ENCODE measurements at places on chromosomes 6 and 20.

- DNase-seq, result no peak
Measured at GRCh38 chr6:129701721-129702455, 8.1 kb downstream of the ARHGAP18 start.

DNA sequence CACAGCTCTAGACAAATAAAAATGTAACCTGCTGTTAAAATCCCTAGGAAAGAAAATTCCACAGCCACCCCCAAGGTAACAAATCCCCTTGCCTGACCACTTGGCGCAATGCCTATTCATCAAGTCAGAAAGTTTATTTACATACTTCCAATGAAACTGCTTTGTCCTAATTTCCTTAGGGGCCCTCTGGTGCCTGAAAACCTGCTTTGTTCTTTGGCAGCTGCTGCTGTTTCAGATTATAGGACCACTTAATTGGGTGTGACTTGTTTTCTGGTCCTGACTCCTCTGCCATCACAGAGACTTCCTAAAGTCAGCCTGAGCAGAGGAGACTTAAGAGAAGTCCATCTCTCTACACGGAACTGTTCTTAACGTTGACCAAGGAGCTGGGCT is 323.6 kb downstream of the UBE3D start:
- no peak for DNase-seq

- DNase-seq, result no peak
Measured at GRCh38 chr6:76886900-76887299, 576.4 kb downstream of the HTR1B start.

DNA sequence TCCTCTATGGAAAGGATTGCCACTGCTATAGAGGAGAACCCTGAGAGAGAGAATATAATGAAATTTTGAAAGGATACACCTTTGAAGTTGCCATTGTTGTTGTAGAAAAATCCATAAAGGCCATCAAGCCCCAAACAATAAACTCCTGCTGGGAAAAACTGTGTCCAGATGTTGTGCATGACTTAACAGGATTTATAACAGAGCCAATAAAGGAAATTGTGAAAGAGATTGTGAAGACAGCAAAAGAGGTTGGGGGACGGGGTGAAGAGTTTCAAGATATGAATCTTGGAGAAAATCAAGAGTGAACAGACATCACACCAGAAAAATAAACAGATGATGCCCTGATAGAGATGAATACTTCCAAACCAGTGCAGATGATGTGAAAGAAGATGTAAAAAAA is 396.4 kb downstream of the BCKDHB start:
- no peak for DNase-seq

GRCh38 chr20:44314870-44315269 is 3.9 kb upstream of the FITM2 start:
- no peak for DNase-seq
